Right atrium auricular region (tissue), 2 donors: ENCODE measurements at places on chromosomes 3 and 15. TPM values are rescaled to one million over a fixed set of nuclear protein-coding genes. Genes with fewer than 3 reads are reported as not detected.
A peak's percentile ranks its signal among the peaks of the same experiment; 100 is the strongest.

GRCh38 chr3:33624756-33625155 lies 93.3 kb downstream of the CLASP2 start:
- H3K4me3 ChIP-seq = no peak overlapping the region
- no peaks in the 10 kb centered on the region for H3K27me3 ChIP-seq
- DNase-seq = no peak
- H3K36me3 ChIP-seq = peaks cover 12% of the 10 kb centered on the region

GRCh38 chr3:189806171-189806951 lies 175.2 kb downstream of the TP63 start:
- DNase-seq = no peak
- H3K27me3 ChIP-seq = no peaks in the 10 kb centered on the region
- H3K36me3 ChIP-seq = no peaks in the 10 kb centered on the region
- no peaks in the 10 kb centered on the region for H3K4me1 ChIP-seq
- no peak overlapping the region for H3K4me3 ChIP-seq

DNA sequence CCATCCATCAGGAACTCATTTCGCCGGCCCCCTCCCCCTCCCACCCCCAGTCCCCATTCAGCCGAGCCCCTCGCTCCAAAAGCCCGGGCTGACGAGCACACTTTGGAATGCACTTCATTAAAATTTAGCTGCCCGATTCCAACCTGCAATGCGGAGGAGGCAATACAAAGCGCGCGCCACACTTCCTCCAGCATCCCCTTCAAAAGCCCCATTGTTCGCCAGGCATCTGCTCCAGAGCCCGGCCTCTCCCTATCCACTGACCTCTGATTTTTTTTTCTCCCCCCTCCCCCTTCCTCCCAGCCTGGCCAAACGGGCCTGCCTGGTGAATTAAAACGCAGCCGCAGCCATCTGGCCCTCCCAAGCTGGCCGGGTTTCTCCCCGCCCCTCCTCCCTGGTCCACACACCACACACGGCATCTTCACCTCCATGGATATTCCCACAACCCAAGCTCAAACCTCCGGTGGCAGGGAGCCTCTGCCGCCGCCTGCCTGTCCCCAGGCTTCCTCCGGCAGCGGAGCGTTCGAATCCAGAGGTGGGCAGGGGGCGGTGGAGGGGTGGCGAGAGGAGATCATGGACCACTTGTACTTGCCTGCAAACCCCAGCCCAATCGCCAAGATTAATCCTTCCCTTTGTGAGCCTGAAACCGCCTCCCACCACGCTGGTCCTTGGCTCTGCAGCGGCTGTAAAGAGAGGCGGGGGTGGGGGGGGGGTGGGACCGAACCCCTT lies 441.3 kb downstream of the MAGI1 start:
- H3K36me3 ChIP-seq = no peaks in the 10 kb centered on the region
- H3K27ac ChIP-seq = no peak overlapping the region
- peak overlapping the region; percentile 38 for H3K4me3 ChIP-seq

DNA sequence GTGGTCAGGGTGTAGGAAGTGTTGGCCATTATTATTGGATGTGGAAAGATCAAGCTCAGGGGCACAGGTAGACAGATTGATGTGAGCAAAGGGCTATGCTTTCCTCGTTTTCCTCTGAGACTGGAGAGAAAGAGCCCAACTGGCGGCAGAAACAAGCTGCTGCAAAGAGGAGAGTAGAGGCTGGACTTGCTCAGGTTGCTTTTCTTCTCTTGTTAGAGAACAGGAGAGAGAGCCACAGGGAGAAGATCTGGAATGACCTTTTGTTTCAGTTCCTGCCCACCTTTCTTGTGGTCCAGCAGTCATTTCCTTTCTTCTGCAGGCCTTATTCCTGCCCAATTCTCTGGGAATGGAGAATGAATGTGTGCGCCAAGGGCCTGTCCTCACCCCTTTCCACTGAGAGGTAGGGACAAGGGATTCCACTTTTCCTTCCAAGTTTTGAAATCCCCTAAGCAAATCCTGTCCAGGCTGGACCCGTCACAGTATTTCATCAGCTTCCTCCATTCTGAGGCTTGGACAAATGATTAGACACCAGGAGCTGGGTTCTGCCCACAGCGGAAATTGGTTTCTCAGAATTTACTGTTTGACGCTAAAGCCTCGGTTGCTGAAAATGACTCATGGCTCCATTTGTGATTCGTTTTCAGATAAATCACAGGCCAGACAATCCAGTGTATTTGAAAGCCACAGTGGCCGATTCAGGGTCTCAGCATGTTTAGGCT lies 16.1 kb downstream of the ZNF80 start:
- no peak overlapping the region for H3K4me3 ChIP-seq
- H3K4me1 ChIP-seq = no peaks in the 10 kb centered on the region
- no peak for DNase-seq
- no peak overlapping the region for H3K27ac ChIP-seq

DNA sequence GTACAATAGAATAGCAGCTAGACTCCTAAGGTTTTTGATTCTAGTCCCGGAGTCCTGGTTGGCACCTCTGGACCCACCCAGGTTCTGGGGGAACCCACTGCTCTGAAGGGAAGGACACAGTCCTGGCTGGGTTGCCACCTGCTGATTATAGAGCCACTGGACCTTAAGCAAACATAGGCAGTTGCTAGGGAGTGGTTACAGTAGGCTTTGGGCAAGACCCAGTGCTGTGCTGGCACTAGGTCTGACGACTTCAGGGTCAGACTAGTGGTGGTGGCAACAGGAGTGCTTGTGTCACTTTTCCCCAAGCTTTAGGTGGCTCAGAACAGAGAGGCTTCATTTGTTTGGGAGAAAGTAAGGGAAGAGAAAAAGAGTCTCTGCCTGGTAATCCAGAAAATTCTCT lies 109.8 kb upstream of the C3orf80 start:
- no peaks in the 10 kb centered on the region for H3K36me3 ChIP-seq
- H3K4me1 ChIP-seq = no peaks in the 10 kb centered on the region
- H3K4me3 ChIP-seq = no peak overlapping the region
- H3K27ac ChIP-seq = no peak overlapping the region
- DNase-seq = no peak
- no peaks in the 10 kb centered on the region for H3K27me3 ChIP-seq

CHDH gene
- total RNA-seq = 10.0 TPM

ECE2 gene
- total RNA-seq = 1.6 TPM

NEK10 gene
- total RNA-seq = 10.3 TPM

CLDN16 gene
- total RNA-seq = not detected

STRIT1 gene
- total RNA-seq = not detected

GNL3 gene
- total RNA-seq = 49.3 TPM
